ENCODE measurements at places on chromosomes 7 and 10.

DNA sequence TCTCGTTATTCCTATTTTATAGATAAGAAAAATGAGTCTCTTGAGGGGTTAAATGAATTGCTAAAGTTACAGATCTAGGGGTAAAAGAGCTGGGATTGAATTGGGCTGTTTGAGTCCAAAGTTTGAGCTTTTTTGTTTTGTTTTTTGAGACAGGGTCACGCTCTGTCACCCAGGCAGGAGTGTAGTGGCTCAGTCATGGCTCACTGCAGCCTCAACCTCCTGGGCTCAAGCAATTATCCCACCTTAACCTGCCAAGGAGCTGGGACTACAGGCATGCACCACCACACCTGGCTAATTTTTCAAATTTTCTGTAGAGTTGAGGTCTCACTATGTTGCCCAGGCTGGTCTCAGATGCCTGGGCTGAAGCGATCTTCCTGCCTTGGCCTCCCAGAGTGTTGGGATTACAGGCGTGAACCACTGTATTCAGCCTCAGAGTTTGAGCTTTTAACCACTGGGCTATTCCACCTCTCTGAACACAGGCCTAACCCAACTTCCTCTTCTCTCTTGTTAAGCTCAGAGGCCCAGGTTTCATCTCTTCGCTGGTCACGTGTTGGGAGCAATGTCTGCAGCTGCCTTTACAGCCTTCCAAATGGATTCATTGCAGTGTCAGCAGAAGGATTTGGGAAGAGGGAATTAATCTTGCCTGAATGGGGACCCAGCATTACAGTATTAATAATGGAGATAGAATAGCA lies 8.0 kb downstream of the SUFU start:
- no peak for DNase-seq

- no peak for DNase-seq
Observed at GRCh38 chr10:82409671-82410070, 534.7 kb downstream of the NRG3 start.

GRCh38 chr10:107687701-107688100 lies 523.2 kb upstream of the SORCS1 start:
- DNase-seq, result no peak

DNA sequence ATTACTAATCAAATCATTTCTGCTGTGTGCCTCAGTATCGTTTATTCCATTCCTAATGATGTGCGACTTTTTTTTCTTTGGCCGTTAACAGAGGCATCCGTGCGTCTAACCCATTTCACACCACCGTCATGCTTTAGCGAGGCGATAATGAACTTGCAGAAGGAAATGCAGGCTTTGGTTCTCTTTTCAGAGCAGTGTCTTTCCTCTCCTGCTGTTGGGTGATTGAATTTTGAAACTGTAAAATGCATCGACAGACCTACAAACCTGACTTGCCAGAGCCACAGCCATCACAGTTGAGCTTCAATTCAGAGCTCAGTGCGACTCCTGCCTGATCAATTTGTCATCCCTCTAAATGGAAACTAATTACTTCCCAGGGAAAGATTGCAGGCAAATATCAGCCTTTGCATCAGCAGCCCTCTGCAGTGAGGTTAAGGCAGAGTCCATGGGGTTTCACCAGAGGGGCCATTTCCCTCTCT lies 486.0 kb upstream of the GALNT17 start:
- no peak for DNase-seq

DNA sequence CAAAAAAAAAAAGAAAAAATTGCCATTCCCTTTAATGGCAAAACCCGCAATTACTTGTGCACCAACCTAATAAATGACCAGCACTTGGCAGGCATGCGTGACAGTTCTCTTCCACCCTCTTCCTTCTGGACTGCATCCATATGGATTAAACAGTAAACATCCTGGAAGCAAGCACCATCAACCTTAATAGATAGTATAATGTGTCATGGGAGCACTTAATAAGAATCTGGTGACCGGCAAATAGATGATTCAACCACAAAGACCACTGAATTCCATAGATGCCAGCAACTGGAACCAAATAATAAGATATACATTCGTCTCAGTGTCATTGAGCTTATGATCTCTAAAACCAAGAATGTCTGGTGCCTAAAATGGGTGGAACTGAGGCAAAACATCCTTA lies 610.2 kb downstream of the CALN1 start:
- no peak for DNase-seq

DNA sequence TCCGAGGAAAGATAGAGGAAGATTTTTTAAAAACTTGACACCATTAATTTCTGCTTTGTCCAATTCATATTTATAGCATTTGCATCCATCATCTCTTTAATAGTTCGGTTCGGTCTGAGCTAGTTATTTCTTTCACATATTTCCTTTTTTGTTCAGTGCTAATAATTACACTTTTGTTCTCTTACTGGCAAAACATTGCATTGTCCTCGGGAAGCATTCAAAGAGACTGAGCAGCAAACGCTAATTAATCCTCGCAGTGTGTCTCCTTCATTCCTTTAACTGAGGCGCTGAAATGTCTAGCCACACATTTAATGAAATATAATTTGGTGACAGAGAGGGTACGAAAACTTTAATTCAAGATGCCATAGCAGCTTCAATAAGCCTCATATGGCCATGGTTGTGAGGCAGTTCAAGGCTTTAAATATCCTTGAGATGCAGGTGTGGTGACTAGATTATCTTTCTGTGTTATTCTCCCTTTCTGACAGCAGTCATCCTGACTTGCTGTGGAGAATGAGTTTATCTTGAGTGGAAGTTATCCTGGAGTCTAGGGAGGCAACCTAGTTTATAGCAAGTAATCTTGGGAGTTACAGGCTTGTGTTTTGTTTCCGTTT lies 431.4 kb downstream of the SDK1 start:
- DNase-seq, result no peak

GRCh38 chr10:87827681-87828080 lies 9.7 kb upstream of the ATAD1 start:
- DNase-seq, result no peak

- no peak for DNase-seq
Observed at GRCh38 chr10:88386204-88386788, 196.8 kb downstream of the RNLS start.

DNA sequence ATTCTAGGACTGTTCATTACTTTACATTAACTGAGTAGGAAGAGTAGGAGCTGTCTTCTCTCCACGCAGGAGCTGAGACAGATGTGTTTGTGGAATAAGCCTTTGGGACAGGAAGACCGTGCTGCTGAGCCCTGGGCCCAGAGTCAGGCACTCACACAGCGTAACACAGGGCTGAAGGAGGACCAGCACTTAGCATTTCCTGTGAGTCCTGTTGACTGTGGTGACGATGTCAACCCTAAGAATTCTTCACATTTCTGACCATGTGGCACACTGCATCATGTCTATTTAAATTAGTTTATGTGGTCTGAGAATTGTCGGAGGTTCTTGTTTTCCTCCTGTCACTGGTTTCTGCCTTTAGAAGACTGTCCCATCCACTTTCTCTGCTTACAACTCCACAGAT lies 117.2 kb downstream of the PIP4K2A start:
- no peak for DNase-seq

- no peak for DNase-seq
Observed at GRCh38 chr10:97169911-97170693, 15.7 kb downstream of the SLIT1 start.

GRCh38 chr10:24350070-24350921 lies 141.4 kb downstream of the KIAA1217 start:
- no peak for DNase-seq

- DNase-seq, result no peak
Observed at GRCh38 chr7:951881-952547, 2.5 kb downstream of the ADAP1 start.

GRCh38 chr10:92688927-92689662 lies 660 bp upstream of the HHEX start:
- no peak for DNase-seq

GRCh38 chr7:3897430-3898372 lies 596.6 kb downstream of the SDK1 start:
- peak; percentile 6 for DNase-seq

Measured in stimulated activated CD8-positive, alpha-beta memory T cell treated with anti-CD3 and anti-CD28 coated beads, Interleukin-12 subunit alpha, Interleukin-12 subunit beta, amount 100 ng/mL, for 1 hour (primary cell).